Pons (tissue), 1 donor: ENCODE measurements at places on chromosomes 6 and 20.

GRCh38 chr6:133097208-133097607 is 143.9 kb upstream of the EYA4 start:
- no peak for DNase-seq

GRCh38 chr6:25556516-25556915 is 95.5 kb upstream of the SCGN start:
- DNase-seq: peak; percentile 78

DNA sequence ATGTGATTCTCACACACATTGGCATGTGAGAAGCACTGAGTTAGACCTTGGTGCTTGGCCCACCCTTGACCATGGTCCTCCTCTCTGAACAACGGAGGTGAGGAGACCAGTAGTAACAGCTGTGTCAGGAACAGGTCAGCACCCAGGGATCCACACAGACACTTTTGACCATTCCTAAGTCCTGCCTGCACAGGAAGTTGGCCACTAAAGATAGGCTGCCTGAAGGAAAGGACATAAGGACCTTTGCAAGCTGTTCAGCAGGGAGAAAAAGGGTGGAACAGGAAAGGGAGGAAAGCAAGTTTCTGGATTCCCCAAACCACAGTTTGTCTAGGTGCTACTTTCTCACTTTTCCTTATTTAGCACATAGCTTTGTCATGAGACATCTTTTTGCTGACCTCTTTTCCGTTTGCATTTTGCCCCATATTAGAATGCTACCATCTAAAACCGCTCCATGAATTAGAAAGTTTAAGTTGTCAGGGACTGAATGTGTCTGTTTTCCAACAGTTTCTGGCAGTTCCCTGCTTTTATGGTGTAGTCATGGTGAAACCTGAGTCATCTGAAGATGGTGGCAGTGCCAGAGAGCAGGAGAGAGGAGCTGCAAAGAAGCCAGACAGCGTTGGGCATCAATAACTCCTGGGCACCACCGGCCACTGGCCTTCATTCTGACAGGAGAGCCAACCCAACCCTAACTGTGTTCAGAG is 1.1 kb upstream of the CD109 start:
- DNase-seq: peak; percentile 36

- DNase-seq: no peak
These were observed 60.9 kb downstream of the NCR2 start for GRCh38 chr6:41396335-41396734.

GRCh38 chr20:44054118-44054517 is 132.9 kb downstream of the JPH2 start:
- DNase-seq: no peak

GRCh38 chr20:51265361-51265760 is 242.5 kb upstream of the KCNG1 start:
- DNase-seq: no peak

GRCh38 chr20:40283689-40284088 is 405.3 kb downstream of the MAFB start:
- DNase-seq: no peak

DNA sequence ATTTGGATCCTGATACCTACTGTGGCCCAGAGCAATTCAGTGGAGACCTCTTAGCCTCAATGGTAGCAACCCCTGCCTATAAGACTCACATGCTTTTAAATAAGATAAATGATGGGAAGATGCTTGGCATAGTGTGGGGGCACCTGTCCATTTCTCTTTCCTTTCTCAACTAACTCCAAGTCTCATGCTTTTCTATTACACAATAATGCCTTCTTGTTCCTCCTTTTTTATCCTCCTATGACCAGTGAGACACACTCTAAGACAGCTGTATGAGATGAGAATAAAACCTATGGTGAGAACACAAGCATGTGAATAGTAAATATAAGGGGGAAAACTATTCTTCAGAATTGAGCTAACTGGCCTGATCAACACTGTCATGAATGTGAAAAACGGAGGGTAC is 147.0 kb upstream of the STXBP5 start:
- DNase-seq: no peak

DNA sequence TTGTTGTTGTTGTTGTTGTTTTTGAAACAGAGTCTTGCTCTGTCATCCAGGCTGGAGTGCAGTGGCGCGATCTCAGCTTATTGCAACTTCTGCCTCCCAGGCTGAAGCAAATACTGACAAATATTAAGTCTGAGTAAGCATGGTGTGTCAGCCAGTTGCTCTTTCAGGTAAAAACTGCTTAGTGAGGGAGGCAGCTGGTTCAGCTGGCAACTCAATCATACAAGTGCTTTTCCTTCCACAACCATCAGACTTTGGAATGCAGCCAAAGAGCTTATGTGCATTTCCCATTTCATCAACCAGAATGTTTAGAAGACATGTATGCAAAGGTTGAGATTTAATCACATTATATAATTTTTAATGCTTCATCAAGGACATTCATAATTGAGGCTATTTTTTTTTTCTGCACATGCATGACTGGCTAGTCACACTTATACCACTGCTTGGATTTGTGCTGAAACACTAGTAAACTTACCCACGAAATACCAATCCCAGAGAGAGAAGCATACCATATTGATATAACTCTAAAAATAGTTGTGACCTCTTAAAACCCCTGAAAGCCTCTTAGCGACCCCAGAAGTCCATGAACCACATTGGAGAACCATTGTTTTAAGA is 56.0 kb downstream of the CLIC5 start:
- DNase-seq: no peak

DNA sequence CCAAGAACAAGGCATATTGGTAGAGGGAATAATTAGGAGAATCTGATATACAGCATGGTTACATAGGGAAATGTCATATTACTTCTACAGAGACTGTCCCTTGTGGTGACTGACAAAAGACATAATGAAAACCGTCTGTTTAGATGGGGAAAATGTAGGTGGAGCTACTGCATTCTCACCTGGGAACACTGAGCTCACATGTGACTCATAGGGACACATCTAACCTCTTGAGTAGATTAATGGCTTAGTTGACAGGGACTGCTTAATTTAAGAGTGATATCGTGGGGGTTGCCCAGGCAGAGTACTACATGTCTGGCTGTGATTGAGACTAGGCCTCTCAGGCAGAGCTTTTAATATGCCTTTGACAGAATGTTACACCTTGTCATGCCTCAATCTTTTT is 235.3 kb upstream of the ZFP64 start:
- no peak for DNase-seq

DNA sequence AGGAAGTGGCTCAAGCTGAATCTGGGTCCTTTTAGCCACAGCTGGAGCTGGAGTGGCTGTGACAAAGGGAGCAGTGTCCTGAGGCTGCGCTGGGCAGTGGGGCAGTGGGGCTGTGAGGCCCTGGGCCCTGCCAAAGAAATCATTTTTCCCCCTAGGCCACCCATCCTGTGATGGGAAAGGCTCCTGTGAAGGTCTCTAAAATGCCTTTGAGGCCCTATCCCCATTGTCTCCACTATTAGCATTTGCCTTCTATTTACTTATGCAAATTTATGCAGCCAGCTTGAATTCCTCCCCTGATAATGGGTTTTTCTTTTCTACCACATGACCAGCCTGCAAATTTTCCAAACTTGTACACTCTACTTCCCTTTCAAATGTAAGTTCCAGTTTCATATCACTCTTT is 539.2 kb downstream of the MEI4 start:
- peak; percentile 6 for DNase-seq

GRCh38 chr6:72552938-72553337 is 68.9 kb upstream of the KCNQ5 start:
- no peak for DNase-seq

- DNase-seq: no peak
These were observed 38.9 kb downstream of the COX4I2 start for GRCh38 chr20:31676609-31676989.

DNA sequence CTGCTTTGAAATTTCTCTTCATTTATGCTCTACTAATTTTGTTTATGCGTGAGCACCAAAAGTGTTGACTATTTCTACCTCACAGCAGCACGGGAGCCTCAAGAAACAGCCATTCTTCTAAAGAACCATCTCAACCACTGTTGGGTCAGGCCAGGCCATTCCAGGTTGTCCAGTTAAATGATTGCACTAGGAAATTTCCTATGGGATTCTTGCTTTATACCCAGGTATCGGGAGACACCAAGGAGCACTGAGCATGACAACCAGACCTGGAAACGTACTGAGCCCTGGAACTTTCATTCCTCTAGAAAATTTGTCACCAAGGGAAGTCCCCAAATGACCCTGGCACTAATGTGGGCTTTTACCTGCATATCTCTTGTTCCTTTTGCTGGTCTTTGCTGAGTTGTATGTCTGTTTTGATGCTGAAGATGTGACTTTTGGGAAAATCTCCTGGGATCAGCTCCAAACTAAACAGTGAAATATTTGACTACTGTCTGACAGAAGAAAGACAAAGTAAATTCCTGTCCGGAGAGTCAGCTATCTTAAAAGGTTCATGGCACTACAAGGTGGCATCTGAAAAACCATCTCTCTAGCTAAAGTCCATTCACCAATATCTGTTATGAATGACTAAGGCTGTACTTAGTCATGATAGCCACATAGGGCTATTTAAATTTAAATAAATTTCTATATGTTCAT is 70.5 kb downstream of the SNAP25 start:
- DNase-seq: no peak

- no peak for DNase-seq
These were observed 244.2 kb downstream of the RFPL4B start for GRCh38 chr6:112591329-112591728.

GRCh38 chr6:5726976-5727718 is 279.6 kb downstream of the NRN1 start:
- no peak for DNase-seq

GRCh38 chr6:112920994-112921393 is 573.9 kb downstream of the RFPL4B start:
- no peak for DNase-seq

- DNase-seq: no peak
These were observed 29.9 kb downstream of the SGK1 start for GRCh38 chr6:134287859-134288537.

DNA sequence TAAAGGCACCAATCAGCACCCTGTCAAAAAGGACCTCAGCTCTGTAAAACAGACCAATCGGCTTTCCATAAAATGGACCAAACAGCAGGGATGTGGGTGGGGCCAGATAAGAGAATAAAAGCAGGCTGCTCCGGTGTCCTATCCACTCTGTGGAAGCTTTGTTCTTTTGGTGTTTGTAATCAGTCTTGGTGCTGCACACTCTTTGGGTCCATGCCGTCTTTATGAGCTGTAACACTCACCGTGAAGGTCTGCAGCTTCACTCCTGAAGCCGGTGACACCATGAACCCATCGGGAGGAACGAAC is 7.3 kb upstream of the PXDC1 start:
- DNase-seq: no peak

GRCh38 chr6:73041051-73041450 is 184.2 kb downstream of the KHDC1L start:
- DNase-seq: no peak

DNA sequence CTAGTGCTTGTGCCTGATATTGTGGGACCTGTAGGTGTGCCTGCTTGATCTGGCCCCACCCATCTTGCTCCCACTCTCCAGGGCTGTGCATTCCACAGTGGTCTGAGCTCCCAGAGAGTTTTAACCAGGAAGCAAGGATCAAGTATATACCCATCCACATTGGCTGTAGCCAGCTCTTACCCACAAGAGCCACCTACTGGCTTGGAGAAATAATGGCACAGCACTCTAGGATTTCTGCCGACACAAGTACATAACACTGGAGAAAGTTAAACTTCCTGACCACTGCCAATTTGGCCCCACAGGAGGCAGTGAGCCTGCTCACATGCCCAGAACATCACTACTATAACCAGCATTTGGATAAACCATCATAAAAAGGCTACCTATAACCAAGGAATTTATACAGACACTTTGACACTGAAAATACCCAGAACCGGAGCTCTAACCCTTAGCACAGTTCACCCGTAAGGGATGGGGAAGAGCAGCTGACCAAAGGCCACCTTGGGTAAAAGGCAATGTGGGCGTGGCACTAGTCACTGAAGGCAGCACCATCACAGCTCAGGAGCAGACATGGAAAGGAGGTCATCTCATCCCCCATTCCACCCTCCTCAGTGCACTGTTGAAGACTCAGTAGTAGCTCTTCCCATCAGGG is 440.4 kb downstream of the BTBD3 start:
- no peak for DNase-seq

- peak; percentile 80 for DNase-seq
These were observed 34.6 kb downstream of the HDAC2 start for GRCh38 chr6:113936093-113936934.

DNA sequence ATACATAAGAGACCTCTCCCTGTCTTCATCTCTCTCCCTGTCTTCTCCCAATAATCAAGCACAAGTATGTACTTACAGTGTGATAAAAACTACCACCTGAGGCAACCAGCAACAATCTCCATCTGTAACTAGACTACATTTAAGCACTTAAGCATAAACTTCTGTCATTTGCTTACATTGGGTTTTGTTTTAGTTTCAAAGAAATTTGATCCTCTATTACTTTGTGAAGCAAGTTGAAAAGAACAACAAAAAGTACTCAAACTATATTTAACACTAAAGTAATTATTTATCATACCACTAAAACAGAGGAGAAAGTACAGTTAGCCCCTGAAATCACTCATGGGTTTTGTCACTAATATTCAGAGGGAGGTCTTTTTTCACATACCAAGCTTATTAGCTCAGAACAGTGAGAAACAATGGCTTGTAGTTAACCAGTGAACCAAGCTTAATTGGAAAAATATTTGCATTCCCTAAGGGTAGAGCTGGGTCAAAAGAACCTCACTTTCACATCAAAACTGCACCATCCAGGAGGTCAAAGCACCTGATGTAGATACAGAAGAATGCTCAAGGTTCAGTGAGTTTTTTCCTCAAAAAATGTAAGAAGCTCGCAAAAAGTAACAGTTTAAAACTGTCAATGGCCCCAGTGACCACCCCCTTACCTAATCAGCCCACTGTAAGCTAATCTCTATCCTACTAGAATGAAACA is 34.1 kb downstream of the DCDC2 start:
- no peak for DNase-seq

DNA sequence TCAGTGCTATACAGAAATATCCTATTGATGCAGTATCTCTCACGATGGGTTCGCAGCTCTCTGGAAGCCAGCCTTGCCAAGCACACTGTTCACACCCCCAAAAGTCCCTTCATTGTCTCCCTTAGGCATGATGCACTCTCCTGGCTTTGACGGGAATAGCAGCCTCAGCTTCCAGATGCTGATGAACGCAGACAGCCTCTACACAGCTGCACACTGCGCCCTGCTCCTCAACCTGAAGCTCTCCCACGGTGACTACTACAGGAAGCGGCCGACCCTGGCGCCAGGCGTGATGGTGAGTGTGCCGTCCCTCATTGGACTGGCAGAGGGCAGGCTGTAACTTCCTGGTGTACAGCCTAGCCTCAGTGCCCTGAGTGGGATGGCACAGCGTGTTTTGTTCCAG is 60.0 kb upstream of the PBOV1 start:
- DNase-seq: peak; percentile 82
